Activated CD4-positive, alpha-beta T cell treated with anti-CD3 and anti-CD28 coated beads for 1 hour (primary cell): ENCODE measurements at places on chromosomes 16 and 17.

- DNase-seq = no peak
Observed at GRCh38 chr17:40059729-40060475, 2.9 kb upstream of the THRA start.

GRCh38 chr16:79533292-79533691, 67.2 kb downstream of the MAF start:
- DNase-seq = no peak

- no peak for DNase-seq
Observed at GRCh38 chr16:31087971-31088370, 772 bp downstream of the PRSS53 start.

- DNase-seq = no peak
Observed at GRCh38 chr16:50580180-50580798, 32.1 kb downstream of the NKD1 start.

DNA sequence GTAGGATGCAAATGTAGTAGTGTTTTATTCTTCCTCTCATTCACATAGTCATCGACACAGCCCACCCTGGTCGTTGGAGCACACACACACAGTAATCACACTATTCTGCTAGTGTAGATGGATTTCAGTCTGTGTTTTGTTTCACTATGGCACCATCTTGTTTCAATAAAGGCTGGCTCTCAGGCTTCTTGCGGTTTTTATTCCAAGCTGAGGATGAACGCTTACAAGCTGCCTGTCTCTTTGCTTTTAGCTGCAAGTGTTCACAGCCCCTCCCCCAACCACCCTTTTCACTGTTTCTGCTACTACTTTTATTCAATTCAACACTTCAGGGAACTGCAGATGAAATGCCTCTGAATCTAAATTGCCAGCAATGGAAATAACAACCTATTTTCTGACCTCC, 140.9 kb upstream of the PMFBP1 start:
- no peak for DNase-seq

DNA sequence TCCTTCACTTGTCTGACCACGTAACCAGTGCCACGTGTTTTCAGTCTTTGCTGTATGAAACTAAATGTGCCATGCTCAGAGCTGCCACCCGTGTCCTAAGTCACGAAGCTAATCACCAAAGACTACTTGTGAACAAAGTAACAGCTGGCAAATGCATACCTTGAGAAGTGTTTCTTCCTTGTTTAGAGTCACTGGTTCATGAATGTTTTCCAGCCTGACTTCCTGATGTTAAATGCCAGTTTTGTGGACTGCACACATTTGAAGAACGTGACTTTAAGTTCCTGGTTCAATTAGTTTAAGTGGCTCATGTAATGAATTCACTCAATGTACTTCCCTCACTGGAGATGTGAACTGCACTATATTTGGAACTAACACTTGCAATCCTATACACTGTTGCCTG, 19.9 kb upstream of the KPNB1 start:
- no peak for DNase-seq

DNA sequence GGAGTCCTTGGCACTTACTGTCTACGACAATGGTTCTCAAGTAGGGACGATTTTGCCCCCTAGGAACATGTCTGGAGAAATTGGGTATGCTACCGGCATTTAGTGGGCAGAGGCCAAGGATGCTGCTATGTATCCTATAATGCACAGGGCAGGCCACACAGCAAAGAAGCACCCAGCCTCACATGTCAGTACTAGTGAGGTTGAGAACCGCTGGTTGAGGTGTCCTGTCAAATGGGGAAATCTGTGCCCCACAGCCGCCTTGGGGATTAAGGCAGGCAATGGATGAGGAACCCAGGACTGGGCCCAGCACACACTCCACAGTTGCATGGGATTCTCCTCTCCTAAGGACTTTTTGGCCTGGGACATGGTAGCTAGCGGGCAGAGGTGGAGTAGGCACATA, 86.7 kb upstream of the TOB1 start:
- DNase-seq = no peak

- DNase-seq = no peak
Observed at GRCh38 chr16:75942936-75943335, 216.6 kb upstream of the CPHXL start.

- DNase-seq = peak; percentile 51
Observed at GRCh38 chr17:4948931-4949320, 596 bp upstream of the PFN1 start.

DNA sequence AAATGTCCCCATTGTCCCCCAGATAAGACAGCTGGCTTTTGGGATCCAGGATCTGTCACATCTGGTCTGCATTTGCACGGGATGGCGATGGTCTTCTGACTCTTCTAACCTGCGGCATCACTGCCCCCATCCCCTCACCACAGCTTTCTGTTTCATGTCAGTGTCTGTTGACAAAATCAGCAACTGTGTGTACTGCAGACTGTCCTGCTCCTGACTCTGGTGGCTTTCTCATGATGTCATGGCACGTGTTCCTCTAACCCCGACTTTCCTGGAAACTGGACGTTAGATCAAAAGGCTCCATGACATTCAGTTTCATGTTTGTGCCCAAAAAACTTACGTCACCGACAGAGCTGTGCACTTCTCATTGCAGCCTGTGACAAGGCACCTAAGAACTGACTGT, 30.1 kb upstream of the CPNE2 start:
- DNase-seq = no peak

GRCh38 chr16:13438064-13438463, 481.9 kb upstream of the ERCC4 start:
- no peak for DNase-seq

GRCh38 chr16:66977341-66978113, 10.9 kb upstream of the CES4A start:
- DNase-seq = peak; percentile 81

GRCh38 chr16:75079346-75079926, 37.1 kb downstream of the LDHD start:
- DNase-seq = no peak

GRCh38 chr16:87958632-87959031, 7.4 kb downstream of the BANP start:
- no peak for DNase-seq

- no peak for DNase-seq
Observed at GRCh38 chr16:10519929-10520868, 60.2 kb downstream of the EMP2 start.

DNA sequence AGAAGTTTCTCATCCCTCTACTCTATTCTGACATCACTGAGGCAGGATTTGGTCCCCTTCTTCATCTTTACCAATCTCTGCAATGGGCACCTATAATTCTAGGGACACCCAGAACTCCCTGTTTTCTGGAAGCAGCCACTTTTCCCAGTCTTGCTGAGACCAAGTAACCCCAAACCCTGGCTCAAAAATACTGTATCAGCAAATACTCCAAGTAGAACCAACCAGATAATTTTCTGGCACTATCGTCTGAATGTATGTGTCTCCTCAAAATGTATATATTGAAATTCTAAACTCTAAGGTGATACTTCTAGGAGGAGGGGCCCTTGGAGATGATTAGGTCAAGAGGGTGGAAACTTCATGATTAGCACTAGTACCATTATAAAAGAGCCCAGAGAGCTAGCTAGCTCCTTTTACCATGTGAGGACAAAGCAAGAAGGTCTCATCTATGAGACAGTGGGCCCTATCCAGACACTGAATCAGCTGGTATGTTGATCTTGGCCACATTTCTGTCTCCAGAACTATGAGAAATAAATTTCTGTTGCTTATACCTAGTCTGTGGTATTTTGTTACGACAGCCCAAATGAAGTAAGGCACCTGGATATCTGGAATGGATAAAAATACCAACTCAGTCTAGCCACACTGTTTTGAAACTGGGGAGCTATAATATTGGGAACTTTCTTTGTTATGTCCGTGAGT, 464.4 kb downstream of the CDH11 start:
- no peak for DNase-seq

- no peak for DNase-seq
Observed at GRCh38 chr16:73916829-73917594, 379.6 kb upstream of the PSMD7 start.

- no peak for DNase-seq
Observed at GRCh38 chr17:61040666-61041065, 359.0 kb upstream of the TBX2 start.

DNA sequence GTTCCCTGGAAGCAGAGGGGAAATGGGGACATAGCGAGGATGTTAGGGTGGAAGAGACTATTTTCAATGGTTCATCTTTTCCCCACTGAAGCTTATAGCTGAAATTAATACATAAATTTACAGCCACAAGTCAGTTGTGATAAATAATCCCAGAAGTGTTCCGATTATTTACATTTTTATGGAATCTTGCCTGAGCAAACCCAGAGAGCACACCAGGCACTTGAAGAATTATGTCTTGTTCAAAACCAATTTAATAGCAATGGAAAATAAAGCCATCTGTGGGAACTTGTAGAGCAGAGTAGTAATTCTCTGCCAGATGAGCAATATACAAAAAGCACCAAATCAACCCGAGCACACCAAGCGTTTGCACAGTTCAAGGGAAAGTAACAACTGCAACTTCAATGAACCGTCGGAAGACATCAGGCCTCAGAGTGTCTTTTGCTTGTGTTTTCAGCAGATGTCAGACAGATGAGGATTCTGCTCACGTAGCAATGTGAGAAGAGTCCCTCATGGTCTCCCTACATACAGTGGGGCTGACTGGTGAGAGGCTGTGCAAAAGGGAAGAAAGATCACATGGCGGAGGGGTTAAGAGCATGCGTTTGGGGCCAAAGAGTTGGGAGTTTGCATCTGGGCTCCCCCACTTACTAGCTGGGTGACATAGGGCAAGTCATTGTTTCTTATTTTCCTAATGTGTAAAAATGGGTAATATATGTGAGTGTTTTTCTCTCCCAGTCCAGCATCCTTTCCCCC, 148.7 kb upstream of the HS3ST2 start:
- DNase-seq = no peak

DNA sequence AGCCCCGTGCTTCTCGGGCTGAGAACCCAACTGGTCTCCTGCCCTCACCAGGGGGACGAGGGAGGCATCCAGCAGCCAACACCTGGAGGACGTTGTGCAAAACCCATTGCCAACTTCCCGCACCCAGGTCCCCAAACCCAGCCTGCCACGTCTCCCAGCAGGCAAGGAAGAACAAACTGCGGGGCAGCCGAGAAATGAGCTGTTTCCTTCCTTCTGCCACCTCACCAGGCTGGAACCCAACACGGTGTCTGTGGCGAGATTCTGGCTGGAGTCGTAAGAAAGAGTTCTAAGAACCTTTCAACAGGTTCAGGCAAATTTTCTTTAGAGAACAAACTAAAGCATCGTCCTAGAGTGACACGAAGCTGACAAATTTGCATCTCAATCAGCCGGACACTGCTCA, 3.6 kb downstream of the SLC43A2 start:
- no peak for DNase-seq

- DNase-seq = no peak
Observed at GRCh38 chr16:7167626-7168025, 165.0 kb upstream of the RBFOX1 start.

GRCh38 chr17:62098623-62099231, 33.6 kb upstream of the MED13 start:
- DNase-seq = no peak

- no peak for DNase-seq
Observed at GRCh38 chr16:72299684-72300243, 127.8 kb upstream of the PMFBP1 start.

DNA sequence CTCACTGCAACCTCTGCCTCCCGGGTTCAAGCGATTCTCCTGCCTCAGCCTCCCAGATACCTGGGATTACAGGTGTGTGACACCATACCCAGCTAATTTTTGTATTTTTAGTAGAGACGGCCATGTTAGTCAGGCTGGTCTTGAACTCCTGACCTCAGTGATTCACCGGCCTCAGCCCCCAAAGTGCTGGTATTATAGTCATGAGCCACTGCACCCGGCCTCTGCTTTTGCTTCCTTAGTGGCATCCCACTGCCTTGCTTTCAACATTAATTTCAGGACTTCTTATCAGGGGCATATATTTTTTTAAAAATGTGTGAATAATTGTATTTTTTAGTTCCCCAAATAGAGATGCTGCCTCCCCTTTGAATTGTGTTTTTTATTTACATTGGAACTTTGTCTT, 98.8 kb downstream of the SYCE1L start:
- DNase-seq = no peak

- no peak for DNase-seq
Observed at GRCh38 chr16:27374804-27375425, 27.1 kb upstream of the IL21R start.

- DNase-seq = no peak
Observed at GRCh38 chr17:13437966-13438779, 163.6 kb downstream of the HS3ST3A1 start.
